ENCODE measurements at places on chromosomes 4 and X. TPM values are rescaled to one million over a fixed set of nuclear protein-coding genes. Genes with fewer than 3 reads are reported as not detected.
A peak's percentile ranks its signal among the peaks of the same experiment; 100 is the strongest.

GRCh38 chr4:137635108-137635507, 102.8 kb upstream of the PCDH18 start:
- no peak for DNase-seq

- DNase-seq: no peak
Measured at GRCh38 chrX:38900719-38901118, 99.5 kb downstream of the MID1IP1 start.

DNA sequence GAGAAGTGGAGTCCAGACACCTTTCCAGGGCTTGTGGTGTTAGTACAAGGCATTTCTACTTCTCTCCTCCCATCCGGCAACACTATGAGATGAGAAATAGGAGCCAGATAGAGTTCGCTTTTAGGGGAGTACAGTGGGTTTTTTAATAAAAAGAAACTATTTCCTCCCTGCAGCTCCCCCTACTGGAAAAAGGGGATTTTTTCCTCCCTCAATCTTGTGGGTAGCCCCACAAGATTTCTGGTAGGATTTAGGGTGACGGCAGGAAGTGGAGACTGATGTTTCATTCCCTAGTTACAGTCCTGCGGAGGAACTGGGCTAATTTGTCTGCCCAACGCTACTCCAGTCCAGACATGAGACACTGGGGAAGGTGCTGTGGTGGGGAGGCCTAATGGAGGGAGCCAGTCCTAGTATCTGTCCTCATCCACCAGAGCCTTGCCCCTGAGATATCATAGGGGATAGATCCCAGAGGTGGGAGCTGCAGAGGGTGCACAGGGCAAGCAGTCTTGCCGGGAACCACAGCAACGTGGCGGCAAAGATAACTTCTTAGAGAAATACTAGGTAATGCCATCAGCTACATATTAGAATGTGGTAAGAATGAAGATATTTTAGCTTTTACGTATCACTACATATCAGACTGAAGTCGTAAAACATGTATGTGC, 45.5 kb upstream of the PRKG2 start:
- no peak for DNase-seq

GRCh38 chr4:127313767-127314166, 319.0 kb upstream of the INTU start:
- no peak for DNase-seq

DNA sequence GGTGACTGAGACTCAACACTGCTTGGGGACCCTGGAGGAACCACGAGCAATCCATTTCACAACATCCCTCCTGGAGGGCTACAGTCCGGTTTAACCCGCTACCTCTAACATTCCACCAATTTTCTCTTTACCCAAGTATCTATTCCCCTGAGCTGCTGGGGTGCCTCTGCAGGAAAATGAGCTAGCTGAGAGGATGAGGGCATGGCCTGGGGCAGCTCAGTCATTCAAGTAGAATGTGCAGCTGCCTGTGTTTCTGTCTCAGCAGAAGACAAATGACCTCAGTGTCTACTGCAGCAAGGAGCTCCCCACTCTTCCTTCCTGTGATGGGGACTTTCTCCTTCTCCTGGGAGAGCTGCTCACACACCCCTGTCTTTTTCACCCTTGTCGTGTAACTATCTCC, 120.8 kb downstream of the ZNF518B start:
- DNase-seq: no peak

SMARCA5 gene
- 44.4 TPM for total RNA-seq

TMEM156 gene
- 0.99 TPM for total RNA-seq

IBSP gene
- not detected for total RNA-seq

- no peak for DNase-seq
Measured at GRCh38 chrX:31127716-31128115, 55.9 kb upstream of the FTHL17 start.

GRCh38 chr4:182560358-182560757, 317.2 kb downstream of the TENM3 start:
- no peak for DNase-seq

DNA sequence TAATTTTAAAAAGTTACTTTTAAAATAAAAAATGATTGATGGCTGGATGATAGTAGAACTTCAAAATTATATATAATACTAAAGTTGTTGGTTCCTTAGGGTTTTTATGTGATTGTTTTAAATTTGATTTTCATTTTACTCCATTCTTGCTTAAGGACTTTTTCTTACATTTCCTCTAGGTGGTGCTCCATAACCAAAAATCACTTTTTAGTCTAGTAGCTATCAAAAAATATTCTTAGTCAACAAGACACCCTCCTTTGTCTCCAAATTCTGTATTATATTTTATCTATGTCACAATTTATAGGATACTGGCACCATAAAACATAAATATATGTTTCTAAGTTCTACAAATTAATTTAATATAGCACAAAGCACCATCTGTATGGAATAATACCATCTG, 67.2 kb upstream of the BRWD3 start:
- no peak for DNase-seq

MAP7D2 gene
- total RNA-seq: 1.2 TPM

GRCh38 chr4:99679976-99680375, 22.3 kb upstream of the C4orf54 start:
- no peak for DNase-seq

GRCh38 chr4:120850018-120850599, 72.4 kb downstream of the PRDM5 start:
- DNase-seq: no peak

DNA sequence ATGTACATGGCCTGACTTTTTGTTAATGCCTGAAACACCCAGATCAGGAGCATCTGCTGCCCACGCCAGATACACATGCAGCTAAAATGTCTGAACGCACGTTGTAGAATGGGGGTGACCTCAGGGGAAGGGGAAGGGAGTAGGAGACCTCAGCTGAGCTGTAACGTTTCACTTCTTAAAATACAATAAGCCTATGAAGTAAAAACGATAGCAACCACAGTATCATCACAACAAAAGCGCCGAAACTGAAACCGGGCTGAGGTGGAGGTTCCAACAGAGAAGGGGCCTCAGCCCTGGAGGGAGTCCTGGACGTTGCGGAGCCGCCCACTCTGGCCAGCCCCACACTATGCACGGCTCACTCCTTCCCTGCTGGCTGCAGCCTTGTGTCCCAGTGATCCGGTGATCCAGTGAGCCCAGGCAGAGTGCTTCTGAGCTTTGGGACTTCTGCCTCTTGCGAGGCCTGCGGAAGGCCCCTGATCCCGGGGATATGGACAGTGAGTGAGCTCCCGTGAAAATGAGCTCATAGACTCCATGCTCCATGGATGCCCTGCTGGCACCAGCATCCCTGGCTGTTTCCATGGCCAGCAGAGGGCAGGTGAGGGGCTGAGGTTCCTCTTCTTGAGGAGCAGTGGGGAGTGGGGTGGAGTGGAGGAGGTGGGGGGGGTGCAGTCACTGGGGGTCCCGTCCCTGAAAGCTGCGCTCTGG, 52.0 kb downstream of the HMX1 start:
- DNase-seq: peak; percentile 25

- DNase-seq: no peak
Measured at GRCh38 chr4:6727081-6727942, 11.3 kb downstream of the BLOC1S4 start.

- no peak for DNase-seq
Measured at GRCh38 chrX:40299641-40300046, 201.9 kb upstream of the BCOR start.

RASL11B gene
- 14.5 TPM for total RNA-seq

CDKL2 gene
- 1.1 TPM for total RNA-seq

DNA sequence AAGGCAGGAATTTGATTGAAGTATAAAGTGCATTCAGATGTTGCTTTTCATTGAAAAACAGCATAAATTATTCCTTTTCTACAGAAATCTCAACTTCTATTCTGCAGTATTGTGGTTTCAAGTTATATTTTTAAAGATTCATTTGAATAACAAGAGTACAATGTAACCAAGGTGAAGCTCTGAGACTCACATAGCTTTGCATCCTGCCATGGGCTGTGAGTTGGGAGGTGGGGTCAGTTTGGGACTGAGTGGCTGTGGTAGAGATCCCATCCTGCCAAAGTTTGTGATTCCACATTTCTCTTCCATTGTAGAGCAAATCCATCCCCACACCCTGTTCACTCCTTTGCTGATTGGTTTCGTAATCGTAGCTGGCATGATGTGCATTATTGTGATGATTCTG, 69.2 kb downstream of the KIT start:
- no peak for DNase-seq

- DNase-seq: peak; percentile 43
Measured at GRCh38 chr4:48375651-48376304, 34.4 kb downstream of the SLAIN2 start.

- peak; percentile 51 for DNase-seq
Measured at GRCh38 chr4:11429699-11430045, 978 bp upstream of the HS3ST1 start.

DNA sequence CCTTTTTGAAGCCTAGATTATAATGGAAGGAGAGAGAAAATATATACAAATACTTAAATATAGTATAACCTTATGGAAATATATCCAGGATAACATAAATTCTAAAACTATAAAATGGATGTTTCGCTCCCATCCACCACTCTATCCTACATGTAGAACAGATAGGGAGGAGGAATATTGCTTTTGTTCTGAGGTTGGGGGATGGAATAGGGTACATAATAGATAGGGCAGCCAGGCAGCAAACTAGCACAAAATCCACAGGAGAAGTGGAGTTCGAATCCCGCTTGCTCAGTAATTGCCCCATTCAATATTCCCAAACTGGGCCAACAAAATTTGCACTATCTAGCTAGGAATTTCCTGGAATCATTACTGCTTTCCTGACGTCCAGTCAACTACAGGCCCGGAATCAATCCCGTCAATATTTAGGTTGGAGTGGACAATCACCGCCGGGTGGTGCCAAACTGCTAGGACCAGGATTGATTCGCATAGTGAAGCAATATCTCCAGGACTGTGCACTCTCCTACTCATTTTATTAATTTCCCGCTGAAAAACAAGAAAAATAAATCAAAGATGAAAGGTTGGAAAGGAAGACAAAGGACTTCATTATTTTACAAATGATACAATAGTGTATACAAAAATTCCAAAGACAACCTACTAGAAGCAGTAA, 40.4 kb upstream of the PAPSS1 start:
- no peak for DNase-seq

- DNase-seq: no peak
Measured at GRCh38 chr4:723751-724530, 18.3 kb downstream of the PCGF3 start.

GRCh38 chr4:20248155-20248558, 3.5 kb upstream of the SLIT2 start:
- no peak for DNase-seq

XK gene
- total RNA-seq: 4.9 TPM

SPRY1 gene
- 197 TPM for total RNA-seq

FGF13 gene
- total RNA-seq: 19.8 TPM

- no peak for DNase-seq
Measured at GRCh38 chrX:85859426-85859825, 187.9 kb downstream of the CHM start.

NAA15 gene
- 59.0 TPM for total RNA-seq

DNA sequence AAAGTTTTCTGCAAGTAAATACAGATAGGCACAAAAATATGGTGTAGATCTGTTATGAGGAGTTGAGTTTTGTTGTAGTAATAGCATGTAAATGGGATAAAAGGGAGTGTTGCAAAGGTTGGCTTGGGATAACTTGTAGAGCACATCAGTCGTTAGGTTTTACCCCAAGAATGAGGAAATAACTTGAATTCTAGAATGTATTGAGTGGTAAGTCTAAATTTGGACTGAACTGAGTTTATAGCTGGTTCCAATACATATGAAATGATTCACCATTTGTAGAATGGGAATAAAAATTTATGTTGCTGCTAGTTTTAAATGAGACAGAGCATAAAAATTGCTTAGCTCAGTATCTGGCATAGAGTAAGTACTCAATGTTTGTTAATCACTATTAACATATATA, 719.2 kb downstream of the FSTL5 start:
- DNase-seq: no peak

PHEX gene
- total RNA-seq: 0.26 TPM

EGF gene
- 0.23 TPM for total RNA-seq

GRCh38 chr4:1967512-1968149, 41.1 kb downstream of the NELFA start:
- DNase-seq: no peak

DNA sequence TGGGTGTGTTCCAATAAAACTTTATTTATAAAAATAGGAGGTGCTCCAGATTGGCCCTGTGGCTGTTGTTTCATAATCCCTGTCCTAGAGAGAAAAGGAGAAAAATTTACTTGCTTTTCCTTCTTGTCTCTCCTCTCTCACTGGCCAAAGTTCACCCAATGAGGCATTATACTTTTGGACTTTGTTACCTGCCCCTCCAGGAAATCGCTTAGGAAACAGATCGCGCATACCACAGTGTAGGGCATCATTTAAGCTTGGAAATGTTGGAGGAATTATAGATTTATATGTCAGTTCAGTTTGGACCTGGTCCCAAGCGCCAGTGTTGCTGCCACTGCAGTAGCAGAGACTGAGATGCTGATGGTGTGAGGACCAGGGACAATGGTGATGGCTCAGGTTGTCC, 337.6 kb upstream of the NR3C2 start:
- DNase-seq: no peak

- DNase-seq: no peak
Measured at GRCh38 chrX:87805829-87806490, 288.4 kb downstream of the KLHL4 start.

DNA sequence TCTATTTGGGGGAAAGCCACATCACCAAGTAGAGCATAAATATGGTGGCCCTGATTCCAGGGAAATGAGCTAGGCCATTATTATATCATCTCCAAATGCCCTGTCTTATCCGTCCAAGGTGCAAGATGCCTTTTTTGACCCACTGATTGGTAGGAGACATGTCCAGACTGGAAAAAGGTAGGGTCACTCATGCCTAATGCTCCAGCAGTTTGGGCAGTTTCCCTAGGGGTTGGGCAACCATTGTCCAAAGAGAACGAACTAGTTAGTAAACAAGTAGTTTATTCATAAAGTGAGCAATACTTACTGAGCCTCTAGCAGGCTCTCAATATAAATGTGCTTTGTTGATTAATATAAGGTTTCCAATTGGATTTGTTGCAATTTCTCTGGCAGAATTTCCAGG, 6.2 kb downstream of the FHDC1 start:
- no peak for DNase-seq

- DNase-seq: peak; percentile 83
Measured at GRCh38 chrX:74536152-74536831, 78.1 kb downstream of the RLIM start.

AADAT gene
- 9.1 TPM for total RNA-seq

DNA sequence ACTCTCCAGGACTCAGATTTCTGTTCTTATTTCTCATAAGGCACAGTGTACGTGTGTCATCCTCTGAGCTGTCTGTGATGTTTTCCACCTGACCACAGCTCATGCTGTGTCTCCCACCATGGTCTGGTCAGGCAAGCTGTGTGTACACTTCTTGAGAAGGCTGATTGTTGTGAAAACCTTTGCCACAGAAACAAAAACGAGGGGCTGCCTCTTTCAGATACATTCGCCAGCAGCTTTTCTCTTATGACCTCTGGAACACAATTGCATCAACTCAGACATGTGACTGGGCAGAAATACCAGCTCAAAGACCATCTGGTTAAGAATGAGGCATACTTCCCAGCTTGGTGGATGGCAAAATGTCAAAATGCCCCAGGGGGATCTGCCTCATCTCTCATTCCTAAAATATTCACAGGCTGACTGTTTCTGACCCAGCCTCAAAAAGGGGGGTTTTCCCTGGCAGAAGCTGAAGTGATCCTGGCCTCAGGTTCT, 46.1 kb downstream of the PGRMC2 start:
- no peak for DNase-seq

Data from ureter (tissue), 1 donor.